Natural killer cell treated with Interleukin-12 subunit alpha and Interleukin-12 subunit beta and Interleukin-15 and Interleukin-18, amount 100 ng/mL, for 72 hours (primary cell): ENCODE measurements at places on chromosomes 4 and X.

- no peaks in the 10 kb centered on the region for H3K36me3 ChIP-seq
- no peak overlapping the region for H3K27ac ChIP-seq
- no peaks in the 10 kb centered on the region for H3K4me1 ChIP-seq
- no peak overlapping the region for H3K4me3 ChIP-seq
Measured at GRCh38 chrX:68146054-68146453, 287.2 kb downstream of the OPHN1 start.

GRCh38 chr4:84691170-84691691 is 108.3 kb downstream of the CDS1 start:
- H3K36me3 ChIP-seq, result no peaks in the 10 kb centered on the region
- H3K4me3 ChIP-seq, result no peak overlapping the region
- no peak overlapping the region for H3K27ac ChIP-seq
- no peaks in the 10 kb centered on the region for H3K27me3 ChIP-seq
- DNase-seq, result no peak
- H3K4me1 ChIP-seq, result no peaks in the 10 kb centered on the region

GRCh38 chrX:9285342-9285771 is 179.5 kb upstream of the TBL1X start:
- H3K4me3 ChIP-seq, result peak overlapping the region; percentile 71
- peaks cover 27% of the 10 kb centered on the region for H3K4me1 ChIP-seq
- peak; percentile 66 for DNase-seq
- peak overlapping the region; percentile 50 for H3K27ac ChIP-seq
- no peaks in the 10 kb centered on the region for H3K27me3 ChIP-seq

- no peak overlapping the region for H3K4me3 ChIP-seq
- H3K27me3 ChIP-seq, result no peaks in the 10 kb centered on the region
- DNase-seq, result no peak
- H3K4me1 ChIP-seq, result no peaks in the 10 kb centered on the region
Measured at GRCh38 chr4:156594624-156595023, 377.0 kb downstream of the PDGFC start.

GRCh38 chrX:119573840-119574393 is 446 bp upstream of the UBE2A start:
- H3K27me3 ChIP-seq, result peaks cover 10% of the 10 kb centered on the region
- DNase-seq, result no peak
- H3K4me1 ChIP-seq, result no peaks in the 10 kb centered on the region
- peak overlapping the region; percentile 91 for H3K4me3 ChIP-seq
- peak overlapping the region; percentile 64 for H3K27ac ChIP-seq

DNA sequence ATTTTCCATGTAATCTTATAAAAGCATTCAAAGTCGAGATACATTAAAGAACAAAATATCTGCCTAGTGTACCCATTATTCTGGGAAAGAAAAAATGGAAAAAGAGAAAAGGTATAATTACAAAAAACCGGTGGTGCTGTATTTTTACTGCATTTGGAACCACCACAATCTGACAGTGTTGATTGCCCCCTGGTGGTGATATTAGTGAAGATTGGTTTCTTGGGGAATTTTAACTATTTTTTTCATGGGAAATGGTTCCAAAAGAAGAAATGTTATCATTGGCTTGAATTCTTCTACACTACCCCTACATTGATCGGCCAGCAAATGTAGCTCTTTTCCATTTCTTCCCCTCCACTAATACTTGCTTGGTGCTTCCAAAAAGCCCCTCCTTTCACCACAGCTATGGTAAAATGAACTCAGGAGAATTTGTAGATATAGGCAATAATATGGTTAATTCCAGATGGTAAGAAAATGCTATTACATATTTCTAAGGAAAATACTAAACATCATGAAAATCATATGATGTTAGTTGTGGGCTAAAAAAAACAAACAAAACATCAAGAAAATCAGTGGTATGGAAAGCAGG is 50.0 kb downstream of the COX18 start:
- no peak overlapping the region for H3K4me3 ChIP-seq
- no peak for DNase-seq
- H3K36me3 ChIP-seq, result no peaks in the 10 kb centered on the region
- H3K27me3 ChIP-seq, result peaks cover 13% of the 10 kb centered on the region
- H3K27ac ChIP-seq, result no peak overlapping the region
- H3K4me1 ChIP-seq, result no peaks in the 10 kb centered on the region

- H3K4me1 ChIP-seq, result peaks cover 7% of the 10 kb centered on the region
- peaks cover 4% of the 10 kb centered on the region for H3K36me3 ChIP-seq
- peaks cover 37% of the 10 kb centered on the region for H3K27me3 ChIP-seq
- peak within 1 kb of the TSS; percentile 2 for H3K4me3 ChIP-seq
- DNase-seq, result no peak
- no peak within 1 kb of the TSS for H3K27ac ChIP-seq
Measured at GRCh38 chr4:89056953-89057398, at the start of gene FAM13A. TSS of gene FAM13A (minus strand) at chr4:89057185. CDS start at chr4:89056964, 221 bp downstream.

GRCh38 chr4:127782275-127783025 is at the start of gene HSPA4L:
TSS of gene HSPA4L (plus strand) at chr4:127782322. CDS start at chr4:127782551, 229 bp downstream.
- H3K27ac ChIP-seq, result peak within 1 kb of the TSS; percentile 98
- H3K4me1 ChIP-seq, result peaks cover 31% of the 10 kb centered on the region
- peaks cover 23% of the 10 kb centered on the region for H3K36me3 ChIP-seq
- peak; percentile 78 for DNase-seq

- H3K4me1 ChIP-seq, result peaks cover 11% of the 10 kb centered on the region
- H3K36me3 ChIP-seq, result no peaks in the 10 kb centered on the region
- H3K27ac ChIP-seq, result peak overlapping the region; percentile 15
- DNase-seq, result no peak
- peaks cover 6% of the 10 kb centered on the region for H3K27me3 ChIP-seq
Measured at GRCh38 chr4:168852933-168853713, 156.9 kb downstream of the CBR4 start.

DNA sequence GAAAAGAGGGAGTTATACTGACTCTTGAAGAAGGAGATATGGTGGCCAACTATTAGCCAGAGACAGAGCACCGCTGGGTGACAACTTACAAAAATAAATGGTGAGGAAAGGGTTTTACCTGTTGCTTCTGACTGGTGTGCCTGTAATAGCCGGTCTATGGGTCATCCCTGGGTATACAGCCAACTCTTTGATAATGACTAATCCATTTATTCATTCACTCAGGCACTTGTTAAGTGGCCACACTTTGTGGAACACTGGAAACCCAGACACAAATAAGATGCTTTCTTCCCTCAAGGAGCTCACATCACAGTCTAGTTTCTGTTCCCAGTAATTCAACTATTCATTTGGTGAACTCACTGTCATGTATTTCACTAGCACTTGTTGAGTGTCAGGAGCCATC is 13.2 kb upstream of the CAPN6 start:
- no peak for DNase-seq
- H3K27ac ChIP-seq, result no peak overlapping the region
- no peak overlapping the region for H3K4me3 ChIP-seq
- no peaks in the 10 kb centered on the region for H3K36me3 ChIP-seq
- no peaks in the 10 kb centered on the region for H3K4me1 ChIP-seq
- peaks cover 12% of the 10 kb centered on the region for H3K27me3 ChIP-seq

DNA sequence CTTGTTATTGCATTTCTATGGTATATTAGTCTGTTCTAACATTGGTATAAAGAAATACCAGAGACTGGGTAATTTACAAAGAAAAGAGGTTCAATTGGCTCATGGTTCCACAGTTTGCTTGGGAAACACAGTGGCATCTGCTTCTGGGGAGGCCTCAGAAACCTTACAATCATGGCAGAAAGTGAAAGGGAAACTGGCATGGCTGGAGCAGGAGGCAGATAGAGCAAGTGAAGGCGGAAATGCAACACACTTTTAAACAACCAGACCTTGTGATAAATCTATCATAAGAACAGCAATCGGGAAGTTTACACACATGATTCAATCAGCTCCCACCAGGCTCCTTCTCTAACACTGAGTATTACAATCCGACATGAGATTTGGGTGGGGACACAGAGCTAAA is 346.6 kb upstream of the GNPDA2 start:
- H3K4me3 ChIP-seq, result no peak overlapping the region
- no peaks in the 10 kb centered on the region for H3K27me3 ChIP-seq
- H3K27ac ChIP-seq, result no peak overlapping the region
- H3K36me3 ChIP-seq, result peaks cover 11% of the 10 kb centered on the region
- no peak for DNase-seq
- no peaks in the 10 kb centered on the region for H3K4me1 ChIP-seq

DNA sequence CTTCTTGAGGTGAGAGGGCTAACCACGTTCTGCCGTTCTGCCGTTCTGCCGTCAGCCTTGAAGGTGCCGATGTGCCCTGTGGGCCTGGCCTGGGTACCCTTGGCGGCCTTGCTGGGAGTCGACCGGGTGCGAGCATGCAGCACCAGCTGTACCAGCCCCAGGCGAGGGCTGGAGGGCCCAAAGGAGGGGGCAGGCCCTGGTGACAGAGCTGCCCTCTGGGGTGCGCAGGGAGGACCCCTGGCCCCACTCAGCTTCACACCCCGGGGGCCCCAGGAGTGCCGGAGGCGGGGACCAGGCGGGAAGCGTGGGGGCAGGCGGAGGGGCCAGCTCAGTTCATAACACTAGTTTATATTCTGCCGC is 22.1 kb downstream of the UVSSA start:
- no peaks in the 10 kb centered on the region for H3K27me3 ChIP-seq
- no peaks in the 10 kb centered on the region for H3K4me1 ChIP-seq

- no peaks in the 10 kb centered on the region for H3K36me3 ChIP-seq
- no peaks in the 10 kb centered on the region for H3K27me3 ChIP-seq
- DNase-seq, result no peak
- H3K4me3 ChIP-seq, result no peak overlapping the region
- no peaks in the 10 kb centered on the region for H3K4me1 ChIP-seq
- H3K27ac ChIP-seq, result no peak overlapping the region
Measured at GRCh38 chrX:121479406-121479805, 432.0 kb downstream of the GLUD2 start.

- no peaks in the 10 kb centered on the region for H3K4me1 ChIP-seq
- no peak overlapping the region for H3K27ac ChIP-seq
- H3K27me3 ChIP-seq, result no peaks in the 10 kb centered on the region
- DNase-seq, result no peak
Measured at GRCh38 chr4:180422989-180423711, 1820.1 kb upstream of the TENM3 start.

DNA sequence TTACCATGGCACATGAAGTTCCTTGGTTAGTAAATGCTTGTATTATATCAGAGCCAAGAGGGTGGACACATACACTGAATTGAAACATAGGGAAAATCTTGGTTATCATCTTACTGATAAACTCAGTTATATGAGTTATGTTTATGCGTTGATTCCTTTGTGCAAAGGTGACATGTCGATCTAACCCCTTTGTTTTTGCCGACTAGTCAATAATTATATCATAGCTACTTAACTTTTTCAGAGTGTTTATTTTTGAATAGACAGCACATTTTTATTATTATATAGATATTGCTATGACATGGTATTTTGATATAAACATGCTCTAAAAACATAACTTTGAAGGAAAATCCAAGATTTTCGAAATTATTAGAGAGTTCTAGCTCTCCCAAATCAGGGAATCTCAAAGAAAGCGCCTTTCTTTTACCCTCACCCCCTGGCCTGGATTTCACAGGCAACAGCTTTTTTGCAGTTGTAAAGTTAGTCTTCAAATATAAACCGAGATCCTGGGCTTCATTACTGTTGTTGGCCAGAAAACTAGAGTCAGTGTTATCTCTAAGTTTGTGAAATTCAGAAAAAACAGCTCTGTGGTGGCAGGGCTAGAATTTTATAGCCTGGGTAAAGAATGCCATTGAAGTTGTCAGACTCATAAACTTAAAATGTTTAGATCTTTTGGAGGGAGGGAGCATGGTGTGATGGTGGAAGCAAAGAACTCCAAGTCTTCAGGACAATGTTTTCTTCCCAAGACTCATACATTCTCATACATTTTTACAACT is 45.8 kb upstream of the PITX2 start:
- no peak overlapping the region for H3K4me3 ChIP-seq
- no peak for DNase-seq
- no peaks in the 10 kb centered on the region for H3K27me3 ChIP-seq
- H3K27ac ChIP-seq, result no peak overlapping the region
- H3K4me1 ChIP-seq, result no peaks in the 10 kb centered on the region

DNA sequence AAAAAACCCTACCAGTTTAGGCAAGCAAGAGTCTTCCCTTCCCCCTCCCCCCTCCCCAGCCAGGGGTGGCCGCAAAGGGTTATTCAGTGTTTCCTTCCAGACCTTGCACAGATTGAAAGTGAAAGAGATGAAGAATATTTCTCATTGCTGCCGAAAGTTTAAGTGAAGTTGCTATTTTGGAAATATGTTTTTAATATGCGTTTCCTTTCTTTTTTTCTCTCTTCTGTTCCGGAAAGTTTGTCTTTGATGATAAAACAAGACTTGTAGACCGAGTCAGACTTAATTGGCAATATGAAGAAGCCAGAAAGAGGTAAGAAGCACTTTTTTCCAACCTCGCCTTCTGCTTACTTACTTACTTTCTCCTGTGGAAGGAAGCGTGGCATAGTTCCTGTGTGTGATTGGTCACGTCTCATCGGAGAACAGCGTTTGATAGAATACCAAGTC is 58.5 kb upstream of the CLCN4 start:
- no peaks in the 10 kb centered on the region for H3K36me3 ChIP-seq
- H3K4me3 ChIP-seq, result peak overlapping the region; percentile 93
- no peak for DNase-seq
- no peaks in the 10 kb centered on the region for H3K27me3 ChIP-seq
- peak overlapping the region; percentile 94 for H3K27ac ChIP-seq
- peaks cover 33% of the 10 kb centered on the region for H3K4me1 ChIP-seq

GRCh38 chr4:169724260-169724659 is 33.5 kb downstream of the HPF1 start:
- no peak overlapping the region for H3K4me3 ChIP-seq
- DNase-seq, result no peak
- no peaks in the 10 kb centered on the region for H3K4me1 ChIP-seq
- peaks cover 11% of the 10 kb centered on the region for H3K36me3 ChIP-seq

DNA sequence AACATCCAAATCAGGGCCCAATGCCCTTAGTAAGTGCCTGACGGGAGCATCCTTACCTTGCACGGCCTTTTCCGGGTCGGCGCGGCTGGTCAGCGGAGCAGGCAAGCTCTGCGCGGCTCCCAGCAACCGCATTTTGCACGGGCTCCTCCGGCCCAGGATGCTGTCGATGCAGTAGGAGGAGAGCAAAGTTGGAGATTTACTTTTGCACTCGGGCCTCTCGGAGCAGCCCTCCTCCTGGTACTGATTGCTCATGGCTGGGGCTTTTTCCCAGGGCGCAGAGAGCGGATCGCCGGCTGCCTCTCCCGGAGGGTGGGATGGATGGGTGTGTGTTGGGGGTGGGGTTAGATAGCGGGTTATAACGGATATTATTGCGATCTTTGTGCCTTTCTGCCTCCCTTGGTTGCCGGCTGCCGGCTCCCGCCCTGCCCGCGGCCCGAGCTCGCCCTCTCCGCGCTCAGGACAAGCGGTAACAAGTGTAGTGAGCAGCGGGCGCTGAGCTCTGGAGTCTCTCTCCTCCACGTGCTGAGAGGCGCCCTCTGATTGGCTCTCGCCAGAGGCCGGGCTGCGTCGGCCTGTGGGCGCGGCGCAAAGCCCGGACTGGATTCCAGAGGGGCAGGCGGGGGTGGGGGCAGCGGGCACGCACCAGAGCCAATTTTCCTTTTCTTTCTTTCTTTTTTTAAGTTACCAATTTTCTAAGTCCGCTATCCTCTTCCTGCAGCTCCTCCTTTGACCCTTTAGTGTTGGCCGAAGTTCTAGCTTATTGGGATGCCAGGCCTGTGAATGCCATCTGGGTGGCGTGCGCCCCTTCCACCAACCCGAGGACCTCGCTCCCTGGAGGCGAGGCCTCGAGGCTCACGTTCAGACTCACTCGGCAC is at the start of gene ARX:
Gene ARX (minus strand): TSS at position 480 of the 875 bp plus-strand sequence. CDS start 228 bp downstream, at position 252.
- no peak for DNase-seq
- H3K4me1 ChIP-seq, result peaks cover 5% of the 10 kb centered on the region
- H3K27me3 ChIP-seq, result peaks cover 31% of the 10 kb centered on the region
- H3K27ac ChIP-seq, result no peak within 1 kb of the TSS

- H3K4me3 ChIP-seq, result no peak overlapping the region
- no peaks in the 10 kb centered on the region for H3K27me3 ChIP-seq
- H3K36me3 ChIP-seq, result no peaks in the 10 kb centered on the region
- no peak overlapping the region for H3K27ac ChIP-seq
- no peaks in the 10 kb centered on the region for H3K4me1 ChIP-seq
- DNase-seq, result no peak
Measured at GRCh38 chr4:90745176-90745575, 618.0 kb downstream of the CCSER1 start.
